ENCODE measurements at places on chromosomes 12 and 14. TPM values are rescaled to one million over a fixed set of nuclear protein-coding genes. Genes with fewer than 3 reads are reported as not detected.

CIT gene
- total RNA-seq = 17.6 TPM

PLCZ1 gene
- total RNA-seq = not detected

BCL7A gene
- total RNA-seq = 3.0 TPM

LTBP2 gene
- 0.42 TPM for total RNA-seq

LPCAT3 gene
- 22.1 TPM for total RNA-seq

PEBP1 gene
- total RNA-seq = 142 TPM

PLXNC1 gene
- total RNA-seq = 5.0 TPM

PLEKHG7 gene
- total RNA-seq = not detected

GLI1 gene
- total RNA-seq = 0.55 TPM

BTG1 gene
- total RNA-seq = 98.3 TPM

NELL2 gene
- 60.2 TPM for total RNA-seq

PRH2 gene
- total RNA-seq = not detected
